ENCODE measurements at places on chromosomes 7 and 10.

DNA sequence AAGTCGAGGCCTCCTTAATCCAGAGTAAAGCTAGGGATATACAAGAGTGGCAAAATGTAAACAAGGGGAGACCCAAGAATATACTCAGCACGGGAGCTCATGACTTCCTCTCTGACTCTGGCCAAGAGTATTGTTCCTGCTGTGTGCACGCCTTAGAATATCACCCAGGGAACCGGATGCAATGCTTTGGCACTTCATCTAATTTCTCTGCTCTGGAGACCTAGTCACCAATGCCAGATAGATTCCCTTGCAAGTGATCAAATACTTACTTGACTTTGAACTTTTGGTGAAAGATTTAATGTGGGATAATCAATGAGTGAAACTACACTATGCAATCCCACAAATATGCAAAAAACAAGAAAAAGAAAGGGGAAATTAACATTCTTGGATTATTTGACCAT is 695.5 kb downstream of the INHBA start:
- peak; percentile 37 for DNase-seq

GRCh38 chr7:137846549-137846826 is 286 bp downstream of the DGKI start:
- DNase-seq = peak; percentile 28

DNA sequence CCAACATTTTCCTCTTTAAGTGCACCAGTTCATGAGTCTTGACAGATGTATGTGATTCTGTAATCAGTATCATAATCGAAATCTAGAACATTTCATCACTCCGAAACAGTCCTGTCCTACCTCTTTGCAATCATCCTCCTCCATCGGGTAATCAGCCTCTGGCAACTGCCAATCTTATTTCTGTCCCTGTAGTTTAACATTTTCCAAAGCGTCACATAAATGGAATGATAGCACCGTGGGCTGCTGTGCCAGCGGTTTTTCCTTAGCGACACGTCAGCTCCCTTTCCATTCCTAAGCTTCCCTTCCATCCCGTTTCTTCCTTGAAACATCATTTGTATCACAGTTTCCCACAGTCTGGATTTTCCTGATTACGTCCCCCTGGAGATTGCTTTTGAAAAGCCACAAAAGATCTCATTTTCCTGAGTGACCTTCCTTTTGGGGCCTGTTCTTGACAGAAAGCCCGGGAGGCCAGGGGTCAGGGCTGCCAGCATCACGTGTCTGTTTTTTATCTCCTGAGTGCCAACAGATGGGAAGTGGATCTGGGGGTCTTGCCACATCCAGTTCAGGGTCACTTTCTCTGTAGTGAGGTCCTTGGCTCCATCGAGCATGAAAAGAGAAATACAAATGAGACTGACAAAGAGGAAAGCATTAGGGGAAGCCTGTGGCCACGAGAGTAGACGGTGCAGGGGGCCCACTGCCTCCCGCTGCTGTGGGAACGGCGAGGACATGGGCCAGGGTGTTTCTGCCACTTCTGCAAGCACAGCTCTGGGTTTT is 31.6 kb downstream of the TMEM120A start:
- peak; percentile 54 for DNase-seq

GRCh38 chr10:36441557-36441956 is 683.8 kb upstream of the ANKRD30A start:
- DNase-seq = peak; percentile 81

DNA sequence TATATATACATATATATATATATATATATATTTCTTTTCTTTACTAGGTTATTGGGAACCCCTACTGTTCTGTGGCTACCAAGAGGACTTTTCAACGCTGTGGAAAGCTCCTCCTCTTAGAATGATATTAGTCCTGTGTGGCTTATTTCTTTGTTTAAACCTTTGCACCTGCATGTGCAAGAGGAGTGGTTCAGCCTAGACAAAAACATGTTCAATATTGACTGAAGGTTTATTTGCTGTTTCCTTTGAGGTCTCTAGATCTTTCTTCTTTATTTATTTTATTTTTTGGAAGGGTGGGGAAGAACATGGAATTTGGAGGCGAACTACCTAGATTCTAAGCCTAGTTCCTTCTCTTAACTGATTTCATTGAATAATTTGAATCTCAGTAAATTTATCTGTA is 118.1 kb downstream of the GNAT3 start:
- DNase-seq = no peak

DNA sequence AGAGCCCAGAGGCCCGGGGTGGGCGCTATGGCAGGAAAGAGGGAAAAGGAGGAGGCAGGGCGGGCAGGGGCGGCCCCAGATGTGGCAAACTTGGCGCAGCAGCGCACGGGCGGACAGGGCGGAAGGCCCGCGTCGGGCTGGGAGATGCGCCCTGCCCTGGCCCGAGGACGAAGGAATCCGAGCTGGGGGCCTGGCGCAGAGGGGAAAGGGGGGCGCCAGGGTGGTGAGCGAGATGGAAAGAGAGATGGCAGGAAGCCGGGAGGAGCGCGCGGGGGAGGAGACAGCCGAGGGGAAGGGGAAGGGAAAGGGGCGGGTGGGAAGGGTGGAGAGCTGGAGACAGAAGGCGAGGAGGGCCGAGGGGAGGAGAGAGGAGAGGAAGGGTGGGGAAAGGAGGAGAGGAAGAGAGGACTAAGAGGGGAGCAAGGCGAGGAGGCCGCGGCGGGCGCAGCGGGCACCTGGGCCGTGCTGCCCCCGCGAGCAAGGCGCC is at the start of gene MARVELD1:
Gene MARVELD1, plus strand, starts transcription at position 392 of the 487 bp plus-strand sequence. CDS start 147 bp downstream, outside the sequence.
- DNase-seq = peak; percentile 72

- DNase-seq = peak; percentile 65
These were observed 380.4 kb upstream of the ZMIZ1 start for GRCh38 chr10:78688230-78688900.

GRCh38 chr10:86535132-86535882 is 13.7 kb upstream of the WAPL start:
- DNase-seq = peak; percentile 55

Data from kidney tubule cell (primary cell).